AG20443 (cell line): ENCODE measurements at places on chromosomes 5 and 9.

- peak; percentile 39 for DNase-seq
Observed at GRCh38 chr5:43017428-43017815, 22.7 kb downstream of the ANXA2R start.

DNA sequence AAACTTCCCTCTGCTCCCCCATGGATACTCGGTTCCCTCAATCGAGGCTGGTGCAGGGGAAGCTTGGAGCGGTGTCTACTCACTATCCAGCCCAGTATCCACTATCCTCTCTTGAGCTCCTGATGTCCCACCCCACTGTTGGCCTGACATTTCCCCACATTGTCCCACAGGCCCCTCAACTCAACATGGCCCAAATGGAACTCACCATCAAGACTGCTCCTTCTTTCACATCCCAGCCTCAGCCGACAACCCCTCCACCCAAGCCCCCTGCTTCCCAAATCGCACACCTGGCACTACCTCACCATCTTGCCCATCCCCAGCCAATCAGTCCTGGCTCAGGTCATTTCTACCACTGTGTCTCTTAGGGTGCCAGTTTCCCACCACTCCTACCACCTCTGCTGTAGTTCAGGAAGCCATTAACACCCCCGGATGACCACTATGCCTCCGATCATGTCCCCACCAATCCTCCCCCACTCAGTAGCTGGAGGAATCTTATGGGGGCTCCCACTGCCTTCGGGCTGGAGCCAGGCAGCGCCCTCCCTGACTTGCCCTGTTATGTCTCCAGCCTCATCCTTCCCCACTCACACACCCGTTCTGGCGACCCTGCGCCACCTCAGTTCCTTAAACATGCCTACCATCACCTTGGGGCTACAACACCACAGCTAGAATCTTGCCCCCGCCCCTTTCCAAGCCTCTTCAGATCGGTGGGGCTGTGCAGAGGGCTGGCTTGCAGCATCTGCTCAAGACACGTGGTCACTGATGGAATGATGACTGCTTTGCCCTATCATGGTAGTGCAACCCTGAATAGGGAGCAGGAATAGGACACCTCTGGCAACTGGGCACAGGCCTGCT, 273.6 kb downstream of the FSTL4 start:
- no peak for DNase-seq

DNA sequence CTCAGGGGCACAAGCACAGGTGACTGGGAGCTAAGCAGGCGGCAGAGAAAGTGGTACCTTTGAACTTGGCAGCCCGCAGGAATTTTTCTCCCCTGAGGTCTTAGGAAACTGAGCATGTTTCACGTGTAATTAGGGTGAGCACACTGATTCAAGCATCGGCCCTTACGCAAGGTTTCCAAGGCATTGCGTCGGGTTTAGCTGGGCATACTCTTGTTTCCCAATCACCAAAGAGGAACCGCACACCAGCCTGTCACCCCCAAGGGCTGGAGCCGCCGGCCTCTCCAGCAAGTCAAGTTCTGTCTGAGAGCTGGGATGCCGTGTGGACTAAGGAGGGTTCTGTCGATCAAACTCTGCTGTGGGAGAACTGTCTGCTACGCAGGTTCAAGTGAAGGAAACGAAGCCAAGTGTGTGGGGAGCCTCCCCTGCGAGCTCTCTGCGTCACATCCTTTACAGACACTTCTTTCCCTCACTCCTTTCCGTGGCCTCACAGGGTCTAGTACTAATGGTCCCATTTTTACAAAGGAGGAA, 53.0 kb downstream of the ERGIC1 start:
- peak; percentile 42 for DNase-seq

- no peak for DNase-seq
Observed at GRCh38 chr5:120365656-120366446, 98.2 kb upstream of the PRR16 start.
